ENCODE measurements at places on chromosomes 2 and 18.
A peak's percentile ranks its signal among the peaks of the same experiment; 100 is the strongest.

- DNase-seq = no peak
These were observed 648.9 kb downstream of the TDRD15 start for GRCh38 chr2:21772624-21773023.

- no peak for DNase-seq
These were observed 44.5 kb downstream of the LDLRAD4 start for GRCh38 chr18:13262839-13263691.

GRCh38 chr2:46849721-46850556 is 65.7 kb downstream of the MCFD2 start:
- no peak for DNase-seq

- DNase-seq = peak; percentile 67
These were observed 48.8 kb upstream of the LPIN2 start for GRCh38 chr18:3061581-3062312.

DNA sequence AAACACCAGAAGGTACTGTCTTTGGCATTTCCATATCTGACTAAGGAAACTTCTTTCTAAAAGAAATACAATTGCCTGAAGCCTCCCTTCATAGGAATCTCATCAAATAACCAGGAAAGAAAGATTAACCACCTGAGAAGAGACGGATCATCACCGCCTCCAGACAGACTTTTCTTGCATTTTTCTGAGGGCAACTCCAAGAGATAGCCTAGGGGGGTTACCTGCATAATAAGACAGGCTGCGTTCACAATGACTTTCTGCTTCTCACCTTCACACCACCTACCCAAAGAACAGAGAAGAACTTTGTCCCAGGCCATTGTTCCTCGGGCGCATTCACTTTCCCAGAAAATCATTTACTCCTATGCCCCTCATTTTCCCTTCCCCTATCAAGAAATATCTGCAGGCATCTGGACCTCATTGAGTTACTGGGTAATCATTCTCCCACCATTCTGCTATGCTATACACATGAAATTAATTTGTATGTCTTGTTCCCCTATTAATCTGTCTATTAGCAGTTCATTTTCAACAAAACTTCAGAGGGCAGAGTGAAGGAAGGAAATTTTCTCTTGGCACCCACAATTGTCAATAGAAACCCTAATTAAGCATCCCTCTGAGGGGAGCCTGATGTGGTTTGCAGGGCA is 8.3 kb upstream of the POMC start:
- no peak for DNase-seq

- peak; percentile 7 for DNase-seq
These were observed 1.4 kb downstream of the CAD start for GRCh38 chr2:27218614-27219013.

DNA sequence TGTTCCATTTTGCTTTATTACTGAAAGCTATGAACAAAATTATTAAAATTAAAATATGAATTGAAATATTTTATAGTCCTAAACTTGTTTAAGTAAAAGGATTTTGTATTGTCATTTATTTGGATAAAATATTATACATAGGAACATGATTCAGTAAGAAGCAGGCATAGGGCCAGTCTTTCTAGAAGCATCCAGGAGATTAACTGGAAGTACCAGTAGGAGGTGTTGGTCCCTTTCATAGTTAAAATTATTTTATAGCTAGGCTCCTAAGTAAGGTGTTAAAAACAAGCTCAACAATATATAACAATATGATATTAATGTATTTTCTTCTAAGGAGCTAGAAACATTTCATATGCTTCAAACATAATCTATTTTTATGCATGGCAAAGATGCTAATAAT is 43.7 kb downstream of the FIGN start:
- no peak for DNase-seq
